IMR-90 (cell line): ENCODE measurements at places on chromosomes 16 and 17. TPM values are rescaled to one million over a fixed set of nuclear protein-coding genes. Genes with fewer than 3 reads are reported as not detected.

GRCh38 chr17:68248199-68248825 lies 469 bp downstream of the AMZ2 start:
- DNase-seq, result peak; percentile 57

DNA sequence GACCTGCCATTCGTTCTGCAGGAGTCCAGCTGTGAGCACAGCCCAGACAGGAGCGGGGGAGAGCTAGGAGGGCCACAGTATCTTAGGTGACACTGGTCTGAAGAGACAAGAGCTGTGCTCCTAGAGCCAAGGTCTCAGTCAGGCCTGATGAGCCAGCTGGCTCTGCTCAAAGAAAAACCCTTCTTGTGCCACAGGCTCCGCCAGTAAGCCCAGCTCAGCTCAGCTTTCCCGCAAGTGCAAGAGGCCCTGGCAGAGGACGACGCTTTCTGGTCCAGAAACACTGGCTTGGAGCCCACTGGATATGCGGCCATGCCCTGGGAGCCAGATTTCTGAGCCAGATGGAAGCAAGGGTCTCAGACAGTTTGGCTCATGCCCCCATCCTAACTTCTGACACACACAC lies 23.9 kb downstream of the PEMT start:
- DNase-seq, result peak; percentile 17

GRCh38 chr16:85546585-85547447 lies 66.3 kb upstream of the GSE1 start:
- DNase-seq, result no peak

DNA sequence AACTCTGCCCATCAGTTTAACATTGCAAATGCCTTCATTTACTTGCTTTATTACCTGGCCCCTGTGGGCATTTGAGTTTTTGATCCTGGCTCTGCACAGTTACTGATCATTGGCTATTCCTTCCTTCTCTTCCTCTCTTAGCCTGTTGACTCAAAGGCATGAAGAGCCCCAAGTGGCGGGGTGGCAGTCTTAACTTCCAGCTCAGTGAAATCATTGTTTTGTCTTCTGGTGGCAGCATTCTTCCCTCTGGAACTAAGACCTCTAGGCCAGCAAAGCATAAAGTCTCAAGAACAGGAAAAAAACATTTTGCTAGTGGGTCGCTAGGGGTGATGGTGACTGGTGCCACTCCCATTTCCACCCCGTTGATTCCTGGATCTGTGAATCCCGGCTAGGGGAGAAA lies 52.3 kb upstream of the MRTFB start:
- no peak for DNase-seq

- no peak for DNase-seq
Measured at GRCh38 chr17:57355090-57355859, 99.0 kb downstream of the MSI2 start.

Gene CCL16
- not detected in 2 replicates for polyA plus RNA-seq

Gene KRT9
- not detected in 2 replicates for polyA plus RNA-seq

GRCh38 chr16:62253966-62254365 lies 217.7 kb upstream of the CDH8 start:
- DNase-seq, result no peak

DNA sequence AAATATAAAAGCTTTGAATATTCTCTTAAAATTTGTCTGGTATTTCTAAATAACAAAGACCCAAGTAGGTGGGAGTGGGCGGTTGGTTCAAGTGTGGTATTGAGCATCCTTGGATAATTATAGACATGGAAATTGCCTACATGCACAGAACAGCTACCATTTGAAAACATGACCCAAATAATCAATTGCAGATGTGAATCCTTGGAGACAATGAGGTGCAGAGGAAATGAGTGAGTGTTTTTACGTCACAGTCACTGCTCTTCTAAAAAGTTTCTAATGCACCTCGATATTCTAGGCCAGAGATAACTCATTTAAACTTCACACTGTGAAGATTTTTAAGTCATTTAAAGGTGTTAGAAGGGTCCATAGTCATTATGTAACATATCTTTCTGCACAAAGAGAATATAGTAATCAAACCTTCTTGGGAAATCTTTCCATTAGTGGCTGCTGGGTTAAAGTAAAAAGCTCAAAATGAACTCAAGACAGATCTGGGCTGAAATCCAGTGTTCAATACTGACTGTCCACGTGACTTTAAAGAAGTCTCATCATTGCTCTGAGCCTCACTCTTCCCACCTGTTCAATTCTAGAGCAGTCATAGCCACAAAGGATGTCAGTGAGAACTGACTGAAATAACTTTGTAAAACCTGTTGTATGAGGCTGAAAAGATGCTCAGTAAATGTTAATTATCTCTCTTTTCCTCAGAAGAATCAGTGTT lies 144.5 kb downstream of the CDH11 start:
- no peak for DNase-seq

Gene HBA1
- polyA plus RNA-seq, result 0.21 TPM in 1 of 2 replicates, not detected in the other

Gene GAS7
- 4.1 and 4.6 TPM in 2 replicates for polyA plus RNA-seq

DNA sequence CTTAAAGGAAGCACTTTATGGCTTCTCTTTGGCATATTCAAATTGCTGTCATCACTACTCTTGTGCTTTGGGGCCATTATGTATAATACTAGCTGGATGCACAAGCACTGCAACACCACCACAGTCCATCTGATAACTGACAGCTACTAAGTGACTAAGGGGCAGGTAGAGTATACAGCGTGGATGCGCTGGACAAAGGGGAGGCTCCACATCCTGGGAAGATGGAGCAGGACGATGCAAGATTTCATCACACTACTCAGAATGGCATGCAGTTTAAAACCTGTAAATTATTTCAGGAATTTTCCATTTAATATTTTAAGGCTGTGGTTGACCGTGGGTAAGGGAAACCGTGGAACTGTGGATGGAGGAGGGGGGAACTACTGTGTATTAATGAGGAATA lies 25.0 kb downstream of the MPRIP start:
- DNase-seq, result peak; percentile 55

- DNase-seq, result peak; percentile 51
Measured at GRCh38 chr17:50264263-50265113, 9.8 kb upstream of the TMEM92 start.

Gene POLR2A
- 38.4 and 54.0 TPM in 2 replicates for polyA plus RNA-seq

- no peak for DNase-seq
Measured at GRCh38 chr16:9955677-9956076, 226.6 kb downstream of the GRIN2A start.
